Activated naive CD4-positive, alpha-beta T cell treated with anti-CD3 and anti-CD28 coated beads, Interleukin-2, amount 50 U/mL, for 72 hours (primary cell): ENCODE measurements at places on chromosomes 7 and 10. TPM values are rescaled to one million over a fixed set of nuclear protein-coding genes. Genes with fewer than 3 reads are reported as not detected.

- no peak for DNase-seq
Observed at GRCh38 chr7:157805713-157806112, 468.9 kb downstream of the DNAJB6 start.

Gene POLR2J
- total RNA-seq, result 79.6 TPM

DNA sequence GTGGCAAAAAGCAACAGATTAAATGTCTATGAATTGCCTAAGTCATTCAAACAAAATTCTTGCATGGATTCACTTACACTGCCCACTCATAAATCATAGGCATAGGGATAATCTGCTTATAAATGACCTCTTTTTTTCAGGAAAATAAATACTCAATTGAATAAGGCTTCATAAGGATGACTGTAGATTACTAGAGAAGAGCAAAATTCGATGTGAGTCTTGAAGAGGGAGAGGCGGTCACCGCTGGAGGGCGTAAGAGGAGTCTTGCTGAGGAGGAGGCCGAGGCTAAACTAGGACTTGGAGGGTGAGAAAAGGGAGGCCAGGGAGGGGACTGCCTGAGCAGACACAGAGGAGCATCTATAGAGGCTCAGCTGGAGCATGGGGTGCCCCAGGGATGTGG is 135.4 kb upstream of the RSU1 start:
- no peak for DNase-seq

DNA sequence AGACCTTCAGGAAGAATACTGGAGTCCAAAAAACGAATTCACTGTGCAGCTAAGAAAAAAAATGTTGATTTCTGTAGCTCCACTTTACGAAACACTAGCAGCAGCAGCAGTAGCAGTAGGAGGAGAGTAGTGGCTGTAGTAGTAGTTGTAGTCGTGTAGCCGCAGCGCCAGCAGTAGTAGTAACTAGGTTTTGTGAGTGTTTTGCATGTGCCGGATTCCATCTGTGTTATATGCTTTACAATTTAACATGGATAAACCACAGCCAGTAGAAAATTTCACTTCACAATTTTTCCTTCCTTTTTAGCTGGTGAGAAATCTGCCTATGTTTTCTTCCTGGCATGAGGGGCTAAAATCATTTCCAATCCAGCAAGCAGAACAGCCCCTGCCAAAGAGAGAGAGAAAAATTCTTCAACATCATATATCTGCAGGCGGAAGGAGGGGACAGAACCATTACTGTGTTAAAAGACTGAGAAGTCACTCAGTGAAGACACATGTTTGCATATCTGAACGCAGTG is 148.4 kb upstream of the C7orf33 start:
- DNase-seq, result no peak

DNA sequence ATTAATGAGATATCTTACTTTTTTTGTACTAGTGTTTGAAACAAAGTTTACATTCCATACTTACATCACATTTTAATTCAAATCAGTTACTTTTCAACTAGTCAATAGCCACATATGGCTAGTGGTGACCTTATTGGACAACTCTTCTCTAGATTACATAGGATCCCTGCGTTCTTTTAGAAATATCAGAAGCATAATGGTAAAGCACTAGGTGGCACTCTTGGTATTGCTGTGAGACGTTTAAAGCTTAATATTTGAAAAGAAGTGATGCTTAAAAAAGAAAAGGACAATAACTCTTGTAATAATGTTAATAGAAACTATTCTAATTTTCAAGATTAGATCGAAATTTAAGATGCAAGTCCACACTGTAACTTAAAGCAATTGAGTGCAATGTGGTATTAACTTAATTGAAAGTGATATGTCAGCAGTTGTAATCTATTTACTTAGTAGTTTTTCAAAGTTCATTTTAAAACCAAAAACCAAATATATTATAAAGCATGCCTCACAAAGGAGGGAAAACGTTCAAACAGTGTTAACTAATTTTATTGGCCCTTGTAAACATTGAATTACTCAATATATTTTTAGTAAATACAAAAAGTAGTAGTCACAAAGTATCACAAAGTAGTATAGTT is 339.1 kb downstream of the ATRNL1 start:
- no peak for DNase-seq
